Fibroblast of lung (primary cell): ENCODE measurements at places on chromosomes 3 and 15. TPM values are rescaled to one million over a fixed set of nuclear protein-coding genes. Genes with fewer than 3 reads are reported as not detected.

- no peaks in the 10 kb centered on the region for H3K36me3 ChIP-seq
- H3K4me1 ChIP-seq, result no peaks in the 10 kb centered on the region
- no peak for DNase-seq
- no peaks in the 10 kb centered on the region for H3K27me3 ChIP-seq
These were observed 11.3 kb downstream of the HDAC11 start for GRCh38 chr3:13491206-13491974.

DNA sequence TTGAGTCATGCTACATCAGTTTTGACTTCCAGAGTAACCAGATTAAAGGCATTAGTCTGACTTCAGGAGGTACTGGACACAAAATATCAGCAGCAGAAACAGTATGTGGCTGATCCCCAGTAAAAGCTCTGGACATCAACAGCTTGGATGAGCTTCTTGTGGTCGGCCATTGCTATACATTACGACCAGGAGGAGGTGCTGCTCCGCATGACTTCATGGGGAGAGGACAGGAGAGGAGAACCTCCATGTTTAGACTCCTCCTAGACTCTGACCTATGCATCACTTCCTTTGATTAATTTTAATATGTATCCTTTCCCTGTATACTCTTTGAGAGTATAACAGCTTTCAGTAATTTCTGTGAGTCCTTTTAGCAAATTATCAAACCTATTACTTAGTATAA lies 285.6 kb upstream of the ARHGEF26 start:
- no peaks in the 10 kb centered on the region for H3K36me3 ChIP-seq
- no peaks in the 10 kb centered on the region for H3K4me1 ChIP-seq
- DNase-seq, result no peak
- no peak overlapping the region for H3K27ac ChIP-seq
- no peak overlapping the region for H3K4me3 ChIP-seq
- no peaks in the 10 kb centered on the region for H3K27me3 ChIP-seq

GRCh38 chr3:156189927-156190326 lies 69.5 kb downstream of the KCNAB1 start:
- no peaks in the 10 kb centered on the region for H3K4me1 ChIP-seq
- H3K4me3 ChIP-seq, result no peak overlapping the region
- H3K27ac ChIP-seq, result no peak overlapping the region
- no peak for DNase-seq
- no peaks in the 10 kb centered on the region for H3K27me3 ChIP-seq

The TGM5 gene
- 0.03 TPM in 1 of 2 replicates, not detected in the other for polyA plus RNA-seq

DNA sequence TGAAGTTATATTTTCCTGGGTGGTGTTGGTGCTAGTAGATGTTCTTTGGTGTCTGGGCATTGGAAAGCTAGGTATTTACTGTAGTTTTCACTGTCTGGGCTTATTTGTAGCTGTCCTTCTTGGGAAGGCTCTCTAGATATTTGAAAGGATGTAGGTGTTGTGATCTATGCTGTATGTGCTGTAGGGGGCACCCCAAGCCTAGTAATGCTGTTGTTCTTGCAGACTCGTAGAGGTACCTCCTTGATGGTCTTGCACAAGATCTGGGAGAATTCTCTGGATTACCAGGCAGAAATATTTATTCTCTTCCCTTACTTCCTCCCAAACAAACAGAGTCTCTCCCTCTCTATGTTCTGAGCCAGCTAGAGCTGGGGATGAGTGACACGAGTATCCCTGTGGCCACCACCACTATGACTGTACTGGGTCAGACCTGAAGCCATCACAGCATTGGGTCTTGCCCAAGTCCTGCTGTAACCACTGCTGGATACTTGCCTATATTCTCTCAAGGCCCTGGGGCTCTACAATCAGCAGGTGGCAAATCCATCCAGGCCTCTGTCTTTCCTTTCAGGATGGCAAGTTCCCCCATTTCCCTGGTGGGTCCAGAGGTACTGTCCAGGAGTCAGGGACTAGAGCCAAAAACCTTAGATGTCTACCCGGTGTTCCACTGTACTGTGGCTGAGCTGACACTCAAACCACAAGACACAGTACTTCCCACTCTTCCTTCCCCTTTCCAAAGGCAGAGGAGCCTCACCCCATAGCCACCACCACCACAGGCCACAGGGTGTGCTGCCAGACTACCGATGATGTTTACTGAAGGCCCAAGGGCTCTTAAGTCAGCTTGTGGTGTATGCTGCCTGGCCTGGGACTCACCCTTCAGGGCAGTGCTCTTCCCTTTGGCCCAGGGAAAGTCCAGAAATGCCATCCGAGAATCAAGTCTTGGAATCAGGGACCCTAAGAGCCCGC lies 195.2 kb upstream of the DPPA4 start:
- DNase-seq, result peak; percentile 81
- no peaks in the 10 kb centered on the region for H3K36me3 ChIP-seq
- no peaks in the 10 kb centered on the region for H3K27me3 ChIP-seq
- H3K4me3 ChIP-seq, result no peak overlapping the region
- H3K4me1 ChIP-seq, result no peaks in the 10 kb centered on the region

GRCh38 chr3:195081242-195081963 lies 189.6 kb downstream of the XXYLT1 start:
- H3K4me3 ChIP-seq, result no peak overlapping the region
- no peak overlapping the region for H3K27ac ChIP-seq
- peak; percentile 50 for DNase-seq
- H3K36me3 ChIP-seq, result no peaks in the 10 kb centered on the region
- no peaks in the 10 kb centered on the region for H3K4me1 ChIP-seq

The EFCAB12 gene
- 0.07 TPM in 1 of 2 replicates, not detected in the other for polyA plus RNA-seq

DNA sequence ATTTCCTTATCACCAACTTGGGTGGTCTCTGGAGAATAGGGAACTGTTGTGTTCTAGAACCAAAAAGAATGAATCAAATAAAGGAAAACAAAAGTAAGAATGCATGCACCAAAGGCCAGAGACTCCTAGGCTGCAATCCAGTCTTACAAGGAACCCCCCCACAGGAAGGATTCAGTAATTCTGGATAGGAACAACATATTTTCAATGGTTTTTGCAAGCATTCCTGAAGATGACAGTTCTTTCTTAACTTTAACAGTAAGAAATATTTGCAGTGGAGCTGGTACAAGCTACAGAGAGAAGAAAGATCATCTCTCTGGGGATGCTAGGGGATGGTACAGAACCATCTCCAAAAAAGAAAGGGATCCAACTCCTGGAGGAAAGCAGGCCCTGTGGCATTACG lies 116.2 kb upstream of the CHRM5 start:
- H3K4me1 ChIP-seq, result no peaks in the 10 kb centered on the region
- no peak for DNase-seq
- no peak overlapping the region for H3K4me3 ChIP-seq

- peak; percentile 35 for DNase-seq
- no peak overlapping the region for H3K4me3 ChIP-seq
- no peaks in the 10 kb centered on the region for H3K4me1 ChIP-seq
- H3K27me3 ChIP-seq, result no peaks in the 10 kb centered on the region
- no peak overlapping the region for H3K27ac ChIP-seq
These were observed 121.4 kb downstream of the VGLL4 start for GRCh38 chr3:11522398-11522715.

GRCh38 chr15:75452865-75453702 lies 1.6 kb upstream of the SIN3A start:
- peak overlapping the region; percentile 79 for H3K4me3 ChIP-seq
- peak overlapping the region; percentile 85 for H3K27ac ChIP-seq
- no peaks in the 10 kb centered on the region for H3K27me3 ChIP-seq
- peak; percentile 33 for DNase-seq
- H3K36me3 ChIP-seq, result no peaks in the 10 kb centered on the region
- H3K4me1 ChIP-seq, result peaks cover 9% of the 10 kb centered on the region

DNA sequence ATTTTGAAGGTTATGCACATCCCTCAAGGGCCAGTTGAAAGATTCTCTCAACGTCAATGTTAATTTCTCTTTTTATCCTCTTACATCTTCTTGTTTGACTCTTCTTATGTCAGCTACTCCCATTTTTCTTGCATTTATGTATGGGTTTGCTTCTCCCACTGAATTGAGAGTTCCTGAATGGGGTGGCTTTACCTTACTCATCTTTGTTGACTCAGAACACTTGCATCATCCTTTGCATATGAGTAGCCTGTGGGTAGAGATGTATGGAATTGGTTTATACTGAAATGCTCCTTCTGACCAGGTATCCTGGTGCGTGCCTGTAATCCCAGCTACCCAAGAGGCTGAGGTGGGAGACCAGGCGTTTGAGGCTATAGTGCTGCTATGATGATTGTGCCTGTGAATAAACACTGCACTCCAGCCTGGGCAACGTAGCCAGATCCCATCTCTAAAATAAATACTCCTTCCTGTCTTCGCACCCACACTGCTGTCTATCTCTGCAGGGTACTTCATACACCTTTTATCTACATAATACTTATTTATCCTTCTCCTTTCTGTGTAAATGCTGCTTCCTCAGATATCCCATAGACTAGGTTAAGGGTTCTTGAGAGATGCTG lies 123.6 kb upstream of the DPH6 start:
- DNase-seq, result no peak
- no peak overlapping the region for H3K27ac ChIP-seq
- no peaks in the 10 kb centered on the region for H3K36me3 ChIP-seq
- H3K4me1 ChIP-seq, result peaks cover 2% of the 10 kb centered on the region
- no peak overlapping the region for H3K4me3 ChIP-seq
- no peaks in the 10 kb centered on the region for H3K27me3 ChIP-seq

GRCh38 chr3:88188436-88188835 lies 38.7 kb downstream of the C3orf38 start:
- H3K4me1 ChIP-seq, result no peaks in the 10 kb centered on the region
- no peaks in the 10 kb centered on the region for H3K27me3 ChIP-seq
- no peak overlapping the region for H3K4me3 ChIP-seq
- H3K27ac ChIP-seq, result no peak overlapping the region
- DNase-seq, result peak; percentile 29

DNA sequence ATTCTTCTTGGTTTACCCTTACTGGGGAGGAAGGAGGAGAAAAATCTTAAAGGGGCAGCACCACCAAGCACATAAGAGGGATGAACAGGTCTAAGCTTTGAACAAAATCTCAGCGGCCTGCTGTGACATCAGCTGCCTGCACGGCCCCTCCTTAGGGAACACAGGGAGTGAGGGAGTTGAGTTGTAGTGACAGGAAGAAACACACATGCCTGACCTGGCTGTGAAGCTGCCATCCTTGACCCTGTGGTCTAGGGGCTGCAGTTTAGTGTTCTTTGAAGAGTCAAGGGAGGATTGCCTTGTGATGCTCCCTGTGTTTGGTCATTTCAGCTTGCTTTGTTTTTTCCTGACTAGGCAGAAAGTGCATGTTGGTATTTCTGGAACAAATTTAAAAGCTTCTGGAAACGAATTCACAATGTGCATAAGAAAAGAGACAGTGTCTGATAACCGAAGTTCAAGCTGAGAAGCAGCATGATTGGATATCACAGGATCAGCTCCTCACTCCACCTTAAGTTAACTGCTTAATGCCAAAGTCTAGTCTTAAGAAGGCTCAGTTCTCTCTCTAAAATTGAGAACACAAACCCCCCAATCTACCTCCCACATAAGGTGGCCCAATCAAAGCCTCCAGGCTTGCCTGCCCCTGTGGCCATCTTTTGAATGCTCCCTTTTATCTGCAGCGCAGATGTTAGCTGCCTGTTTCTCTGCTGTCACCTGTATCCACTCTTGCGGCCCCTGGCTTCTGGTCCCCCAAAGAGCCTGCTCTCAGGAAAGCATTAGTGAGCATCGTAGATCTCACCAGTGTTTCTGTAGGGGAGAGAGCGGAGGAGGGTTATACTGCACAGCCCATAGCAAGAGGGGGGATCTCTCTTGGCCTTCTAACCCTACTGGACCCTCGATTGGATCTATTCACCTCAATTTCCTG lies 82.2 kb downstream of the SCN11A start:
- no peaks in the 10 kb centered on the region for H3K27me3 ChIP-seq
- no peak for DNase-seq
- no peaks in the 10 kb centered on the region for H3K4me1 ChIP-seq
- no peak overlapping the region for H3K4me3 ChIP-seq
- H3K27ac ChIP-seq, result no peak overlapping the region

GRCh38 chr15:77721963-77722362 lies 89.3 kb upstream of the LINGO1 start:
- H3K27ac ChIP-seq, result no peak overlapping the region
- no peaks in the 10 kb centered on the region for H3K27me3 ChIP-seq
- no peak overlapping the region for H3K4me3 ChIP-seq
- no peaks in the 10 kb centered on the region for H3K4me1 ChIP-seq
- no peaks in the 10 kb centered on the region for H3K36me3 ChIP-seq
